ENCODE measurements at places on chromosomes 7 and 10.

DNA sequence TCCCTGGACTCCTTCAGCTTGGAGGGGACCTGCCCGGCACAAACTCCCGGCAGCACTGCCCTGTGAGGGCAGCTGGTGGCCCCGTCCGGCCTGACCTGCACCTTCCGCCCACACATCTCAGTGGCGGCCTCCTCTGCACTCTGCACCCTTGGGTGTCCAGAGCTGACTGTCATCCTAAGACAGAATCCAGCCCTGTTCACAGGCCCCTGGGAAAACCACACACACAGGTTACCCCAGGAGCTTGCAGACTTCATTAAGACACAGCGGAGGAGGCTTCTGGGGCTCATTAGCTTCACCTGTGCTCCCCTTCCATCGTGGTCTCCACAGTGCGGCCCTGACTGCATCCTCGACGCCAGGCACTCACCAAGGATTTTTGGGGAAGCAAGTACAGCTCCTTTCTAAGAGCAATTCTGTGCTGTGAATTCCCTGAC lies 51.5 kb upstream of the SHH start:
- no peak for DNase-seq

- no peak for DNase-seq
Measured at GRCh38 chr10:17915181-17915580, 36.5 kb upstream of the SLC39A12 start.

DNA sequence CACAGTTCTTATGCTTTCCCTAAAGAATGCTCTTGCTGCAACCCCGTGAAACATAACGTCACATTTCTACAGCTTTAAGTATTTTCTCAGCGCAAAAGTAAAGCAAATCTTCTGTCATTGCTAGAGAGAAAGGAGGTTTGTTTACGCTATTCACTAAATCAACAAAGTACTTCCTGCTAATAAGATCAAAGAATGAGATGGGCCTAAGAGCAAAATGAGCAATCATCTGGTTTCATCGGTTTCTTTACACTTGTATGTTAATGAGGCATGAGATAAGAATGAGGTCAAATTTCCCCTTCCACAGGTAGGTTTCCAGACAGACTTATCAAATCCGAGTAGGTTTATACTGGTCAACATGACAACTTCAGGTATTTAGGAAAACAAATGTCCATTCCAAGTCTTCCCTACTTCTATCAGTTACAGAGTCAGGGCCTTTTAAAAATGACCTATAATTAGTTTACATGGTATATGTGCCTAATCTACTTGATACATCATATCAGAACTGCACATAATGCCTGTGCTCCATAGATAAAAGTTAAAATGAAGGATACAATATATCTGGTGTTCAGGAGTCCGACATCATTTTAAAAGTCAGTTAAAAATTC lies 8.4 kb downstream of the USP6NL start:
- no peak for DNase-seq

DNA sequence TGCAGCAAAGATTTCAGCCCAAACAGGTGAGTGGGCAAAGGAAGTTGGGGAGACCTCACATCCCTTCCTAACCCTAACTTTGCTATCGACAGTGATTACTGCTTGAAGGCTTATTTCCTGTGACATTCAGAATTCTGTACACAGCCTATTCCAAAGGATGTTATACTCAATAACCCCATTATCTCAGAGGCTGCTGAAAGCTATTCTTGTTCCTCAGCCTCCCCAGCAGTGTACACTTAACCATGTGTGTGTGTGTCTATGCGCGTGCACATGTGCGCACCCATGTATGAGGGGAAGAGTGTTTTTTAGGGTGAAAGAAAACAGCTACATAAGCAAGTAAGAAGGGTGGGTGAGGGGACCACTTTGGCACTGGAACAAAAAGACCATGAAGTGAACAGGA lies 90.4 kb upstream of the KCNIP2 start:
- DNase-seq: no peak

- no peak for DNase-seq
Measured at GRCh38 chr7:39697483-39697882, 74.1 kb downstream of the RALA start.

DNA sequence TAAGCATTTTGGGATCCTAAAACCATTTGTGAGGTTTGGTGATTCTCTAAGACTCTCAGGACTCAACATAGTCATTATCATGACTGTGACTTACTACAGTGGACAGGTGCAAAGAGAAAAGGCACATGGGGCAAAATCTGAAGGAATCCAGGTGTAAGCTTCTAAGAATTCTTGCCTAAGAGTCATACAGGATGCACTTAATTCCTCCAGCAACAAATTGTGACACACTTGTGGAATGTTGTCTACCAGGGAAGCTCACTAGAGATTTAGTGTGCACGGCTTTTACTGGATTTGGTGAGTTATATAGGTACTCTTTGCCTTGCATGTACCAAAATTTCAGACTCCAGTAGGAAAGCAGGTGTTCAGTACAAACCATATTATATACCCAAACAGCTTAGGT lies 47.9 kb downstream of the WAC start:
- no peak for DNase-seq

GRCh38 chr10:13056456-13057077 lies 43.4 kb upstream of the OPTN start:
- DNase-seq: no peak

- no peak for DNase-seq
Measured at GRCh38 chr7:92485267-92485892, 7.6 kb upstream of the ERVW-1 start.

GRCh38 chr10:49117376-49118070 lies 2.2 kb upstream of the VSTM4 start:
- DNase-seq: no peak

GRCh38 chr7:102191556-102192379 lies 94.9 kb upstream of the SH2B2 start:
- DNase-seq: no peak

DNA sequence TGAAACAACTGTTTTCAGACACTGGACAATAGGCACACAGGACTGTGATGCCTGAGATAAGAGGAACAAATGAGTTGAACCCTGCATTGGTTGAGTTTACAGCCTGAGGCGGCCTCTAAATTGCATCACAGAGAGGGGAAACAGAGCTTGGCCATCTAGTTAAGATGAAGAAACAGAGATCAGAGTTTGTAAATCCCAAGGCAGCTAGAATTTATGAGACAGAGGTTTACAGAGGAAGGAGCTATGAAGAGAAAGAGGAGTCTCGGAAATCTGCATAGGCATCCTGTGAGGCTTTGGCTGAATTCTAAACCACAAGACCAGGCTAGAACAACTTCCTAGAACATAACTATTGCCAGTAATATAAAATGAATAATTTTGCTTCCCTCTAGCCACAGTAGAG lies 41.0 kb upstream of the OIT3 start:
- DNase-seq: no peak

- no peak for DNase-seq
Measured at GRCh38 chr7:114140561-114140960, 221.8 kb upstream of the PPP1R3A start.

- no peak for DNase-seq
Measured at GRCh38 chr7:99409806-99410205, 1.0 kb downstream of the BUD31 start.

DNA sequence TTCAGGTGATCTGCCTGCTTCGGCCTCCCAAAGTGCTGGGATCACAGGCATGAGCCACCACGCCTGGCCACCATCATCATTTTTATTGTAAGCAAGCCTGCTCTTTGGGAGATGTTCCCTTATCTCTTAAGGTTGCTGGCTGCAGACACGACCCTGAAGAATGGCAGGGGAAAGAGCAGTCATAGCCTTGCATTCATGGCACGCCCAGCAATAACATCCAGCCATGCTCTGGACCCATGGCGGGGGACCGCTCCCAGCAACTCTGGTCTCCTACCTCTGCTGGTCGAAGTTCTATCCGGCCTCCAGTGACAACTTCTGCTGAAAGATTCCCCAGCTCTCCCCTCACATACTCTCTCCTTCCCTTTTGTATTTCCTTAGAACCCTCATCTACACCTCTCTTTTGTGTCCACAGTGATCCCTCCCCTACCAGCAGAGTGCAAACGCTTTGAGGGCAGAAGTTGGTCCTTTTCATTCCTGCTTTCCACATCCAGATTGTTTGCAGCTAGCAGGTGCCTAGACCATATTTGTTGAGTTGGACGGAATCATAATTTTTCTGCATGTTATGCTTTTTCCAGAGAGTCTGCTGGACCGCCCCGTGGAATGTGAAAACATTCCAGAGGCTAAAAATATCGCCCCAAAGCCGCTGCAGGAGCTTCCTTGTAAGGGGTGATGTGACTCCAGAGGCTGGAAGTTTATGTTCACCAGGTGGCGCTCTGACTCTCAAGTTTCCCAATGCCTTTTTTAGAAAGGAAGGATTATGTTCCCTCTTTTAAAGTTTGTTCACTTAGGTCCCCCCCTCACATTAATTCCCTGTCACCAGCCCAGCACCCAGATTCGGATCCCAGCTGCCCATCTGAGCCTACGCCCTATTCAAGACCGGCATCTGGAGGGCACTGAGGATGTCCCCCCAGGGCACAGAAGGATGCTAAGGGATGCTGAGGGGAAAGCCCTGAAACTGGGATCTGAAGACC lies 4.3 kb upstream of the MARVELD1 start:
- DNase-seq: peak; percentile 94

DNA sequence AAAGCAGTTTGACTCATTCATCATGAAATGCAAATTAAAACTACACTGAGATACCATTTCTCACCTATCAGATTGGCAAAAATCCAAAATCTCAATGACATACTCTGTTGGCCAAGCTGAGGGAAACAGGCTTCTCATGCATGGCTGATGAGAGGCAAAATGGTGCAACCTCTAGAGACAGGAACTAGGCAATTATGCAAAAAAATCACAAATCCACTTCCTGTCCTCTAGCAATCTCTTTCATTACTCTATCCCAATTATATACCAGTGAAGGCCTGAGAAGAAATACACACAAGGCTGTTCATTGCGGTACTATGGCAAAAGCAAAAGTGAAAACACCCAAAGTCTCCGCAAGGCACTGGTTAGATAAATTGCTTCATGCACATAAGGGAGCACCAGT lies 25.9 kb upstream of the PTPRN2 start:
- no peak for DNase-seq
